Esophagus muscularis mucosa (tissue), 4 donors: ENCODE measurements at places on chromosomes 13 and 19.

- DNase-seq = no peak
These were observed 7.3 kb downstream of the WDR88 start for GRCh38 chr19:33139165-33139564.

GRCh38 chr13:68727798-68728197 is 1379.8 kb upstream of the ATXN8OS start:
- no peak for DNase-seq

GRCh38 chr19:51119101-51119500 is 5.6 kb upstream of the SIGLEC9 start:
- no peak for DNase-seq

GRCh38 chr19:45160870-45161737 is at the start of gene NKPD1:
Gene NKPD1, minus strand, starts transcription at chr19:45160982. Its CDS starts 832 bp downstream, at chr19:45160150.
- no peak for DNase-seq

- DNase-seq = no peak
These were observed 6.1 kb downstream of the SLC35E1 start for GRCh38 chr19:16566161-16566560.
